ENCODE measurements at places on chromosomes 12 and 14.

DNA sequence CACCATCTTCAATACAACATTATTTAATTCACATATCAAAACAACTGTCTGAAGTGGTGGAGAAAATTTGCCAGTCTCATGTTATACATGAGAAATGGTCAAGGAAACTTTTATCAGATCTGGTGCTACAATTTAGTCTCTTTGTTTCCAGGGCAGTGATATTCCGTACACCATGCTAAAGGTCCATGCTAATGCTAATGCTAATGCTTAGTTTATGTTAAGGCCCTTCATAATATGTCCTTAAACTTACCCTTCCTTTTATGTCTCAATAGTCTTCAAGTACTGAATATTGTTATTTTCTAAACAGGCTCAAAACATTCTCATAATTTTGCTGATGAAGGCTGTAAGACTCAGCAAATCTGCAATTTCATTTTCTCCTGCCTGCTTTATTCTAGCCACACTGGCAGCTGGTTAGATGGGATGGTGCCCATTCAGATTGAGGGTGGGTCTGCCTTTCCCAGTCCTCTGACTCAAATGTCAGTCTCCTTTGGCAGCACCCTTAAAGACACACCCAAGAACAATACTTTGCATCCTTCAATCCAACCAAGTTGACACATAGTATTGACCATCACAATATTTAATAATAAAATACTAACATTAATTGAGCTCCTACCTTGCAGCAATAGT lies 59.8 kb downstream of the TMEM117 start:
- DNase-seq = no peak

- peak; percentile 65 for DNase-seq
These were observed 16.4 kb downstream of the MANSC1 start for GRCh38 chr12:12333407-12334366.

GRCh38 chr12:1583421-1584078 lies 10.8 kb downstream of the FBXL14 start:
- DNase-seq = peak; percentile 90

DNA sequence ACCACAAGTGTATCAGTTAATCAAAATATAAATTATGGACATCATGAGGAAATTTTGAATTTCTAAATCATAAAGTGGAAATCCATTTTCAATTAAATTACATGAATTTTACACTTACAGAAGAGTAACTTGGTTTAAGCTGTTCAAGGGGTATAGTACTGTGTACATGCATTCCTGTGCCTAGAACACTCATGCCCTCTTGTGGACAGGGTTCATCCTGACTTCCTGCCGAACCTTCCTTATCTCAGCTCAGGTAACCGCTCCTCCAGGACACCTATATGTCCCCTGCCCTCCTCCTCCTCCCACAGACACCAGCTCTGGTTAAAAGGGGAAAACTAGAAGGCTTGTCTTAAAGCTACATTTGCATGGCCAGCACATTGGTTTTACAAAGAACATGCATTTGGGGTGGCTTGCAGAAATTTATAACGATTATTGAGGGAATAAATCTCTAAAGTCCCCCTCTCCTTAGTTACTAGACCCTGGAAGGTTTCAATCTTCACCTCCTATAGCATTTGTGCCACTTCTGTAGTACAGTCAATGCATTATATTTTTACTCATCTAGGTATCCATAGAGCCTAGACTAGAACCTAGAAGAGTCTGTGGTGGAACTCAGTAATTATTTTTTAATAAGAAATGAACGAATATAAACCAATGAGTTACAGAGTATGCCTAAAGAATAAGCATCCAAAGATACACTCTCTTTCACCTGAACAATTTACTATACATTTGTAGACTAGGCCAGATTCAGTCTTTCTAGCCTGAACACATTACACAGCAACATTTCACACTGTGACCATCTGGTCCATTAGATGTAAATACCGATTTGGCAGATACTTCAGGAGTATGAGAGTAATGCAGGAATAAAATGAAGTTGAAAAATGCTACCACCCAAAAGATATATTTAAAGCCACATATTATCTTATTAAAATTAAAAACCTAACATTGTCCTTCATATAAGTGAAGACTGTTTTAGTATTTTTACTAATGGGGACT lies 345.6 kb downstream of the PAWR start:
- DNase-seq = peak; percentile 55

- no peak for DNase-seq
These were observed 151.4 kb upstream of the AVPR1A start for GRCh38 chr12:63302269-63302940.

DNA sequence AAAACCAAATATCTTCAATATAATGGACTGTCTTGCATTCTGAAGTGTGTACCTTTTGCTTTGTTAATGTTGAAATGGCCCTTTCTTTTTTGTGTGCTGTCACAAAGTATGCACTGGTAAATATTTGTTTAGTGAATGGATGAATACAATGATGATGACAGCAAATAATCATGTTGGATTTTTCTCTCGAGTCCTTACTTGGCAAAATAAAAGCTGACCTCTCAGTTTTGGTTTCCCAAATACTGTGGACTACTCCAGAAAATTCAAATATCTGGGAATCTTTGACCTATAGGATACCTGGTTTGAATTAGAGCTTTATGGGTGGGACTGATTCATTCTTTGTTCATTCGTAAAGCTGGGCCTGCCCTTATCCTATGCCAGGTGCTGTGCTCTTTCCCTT lies 5.5 kb downstream of the UBE3B start:
- DNase-seq = no peak

DNA sequence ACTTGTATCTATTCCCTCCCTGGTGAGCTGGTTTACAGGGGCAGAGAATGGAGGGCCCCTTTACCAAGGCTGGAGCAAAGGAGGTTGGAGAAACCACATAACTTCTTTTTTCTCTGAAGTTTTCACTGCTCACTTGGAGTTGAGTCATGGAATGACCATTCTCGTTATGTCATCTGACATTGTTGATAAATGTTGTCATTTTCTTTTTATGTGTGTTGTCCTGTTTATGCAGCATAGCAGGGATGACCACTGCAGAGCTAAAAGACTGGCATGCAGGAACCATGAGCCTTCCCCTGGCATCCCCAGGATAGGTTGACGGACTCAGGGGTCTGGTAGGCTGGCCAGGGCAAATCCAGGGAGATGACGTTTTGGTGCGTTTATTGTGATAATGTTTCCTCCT lies 256.8 kb upstream of the DDHD1 start:
- DNase-seq = peak; percentile 72

DNA sequence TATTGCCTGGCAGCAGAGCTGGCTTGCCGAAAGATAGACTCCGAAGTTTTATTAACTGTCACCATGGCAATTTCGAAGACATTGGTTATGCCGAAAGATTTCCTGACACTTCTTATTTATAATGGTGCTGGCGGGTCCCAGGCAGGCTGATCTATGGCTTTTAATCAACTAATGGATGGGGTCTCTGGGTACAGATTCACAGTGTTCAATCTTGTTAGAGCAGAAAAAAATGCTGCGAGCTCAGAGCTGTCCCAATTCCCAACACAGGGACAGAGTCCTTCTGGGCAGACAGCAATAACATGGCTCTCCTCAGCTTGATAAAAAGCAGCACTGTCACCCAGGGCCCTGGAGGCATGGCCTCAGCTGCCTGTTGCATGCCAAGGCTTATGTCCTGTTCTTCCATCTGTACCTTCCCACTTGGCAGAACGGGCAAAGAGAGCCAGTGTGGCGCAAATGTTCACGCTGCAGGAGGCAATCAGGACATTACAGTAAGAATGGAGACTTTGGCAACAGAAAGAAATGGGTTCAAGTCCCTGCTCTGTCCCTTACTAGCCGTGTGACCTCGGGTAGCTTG lies 228.2 kb upstream of the PWP1 start:
- no peak for DNase-seq

- DNase-seq = peak; percentile 27
These were observed 70.9 kb downstream of the STXBP6 start for GRCh38 chr14:24978862-24979724.

DNA sequence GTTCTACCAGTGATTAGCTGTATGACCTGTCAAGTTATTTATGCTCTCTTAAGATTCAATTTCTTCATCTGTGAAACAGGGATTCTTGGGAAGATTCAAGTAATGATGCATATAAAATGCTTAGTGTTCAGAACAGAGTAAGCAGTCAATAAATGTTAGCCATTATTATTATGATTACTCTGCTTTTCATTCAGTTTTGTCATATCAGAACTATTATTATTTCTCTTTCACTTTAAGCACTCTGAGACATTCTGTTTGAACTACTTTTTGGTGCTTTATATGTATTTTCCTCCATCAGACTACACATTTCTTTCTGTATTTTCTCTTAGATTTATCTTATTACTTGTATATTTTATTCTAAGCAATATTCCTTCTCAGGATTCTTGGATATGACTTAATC lies 81.2 kb downstream of the CFAP54 start:
- DNase-seq = no peak

GRCh38 chr14:26261368-26262122 lies 336.3 kb downstream of the NOVA1 start:
- peak; percentile 5 for DNase-seq

GRCh38 chr14:76115010-76115422 lies 36.7 kb upstream of the GPATCH2L start:
- no peak for DNase-seq

DNA sequence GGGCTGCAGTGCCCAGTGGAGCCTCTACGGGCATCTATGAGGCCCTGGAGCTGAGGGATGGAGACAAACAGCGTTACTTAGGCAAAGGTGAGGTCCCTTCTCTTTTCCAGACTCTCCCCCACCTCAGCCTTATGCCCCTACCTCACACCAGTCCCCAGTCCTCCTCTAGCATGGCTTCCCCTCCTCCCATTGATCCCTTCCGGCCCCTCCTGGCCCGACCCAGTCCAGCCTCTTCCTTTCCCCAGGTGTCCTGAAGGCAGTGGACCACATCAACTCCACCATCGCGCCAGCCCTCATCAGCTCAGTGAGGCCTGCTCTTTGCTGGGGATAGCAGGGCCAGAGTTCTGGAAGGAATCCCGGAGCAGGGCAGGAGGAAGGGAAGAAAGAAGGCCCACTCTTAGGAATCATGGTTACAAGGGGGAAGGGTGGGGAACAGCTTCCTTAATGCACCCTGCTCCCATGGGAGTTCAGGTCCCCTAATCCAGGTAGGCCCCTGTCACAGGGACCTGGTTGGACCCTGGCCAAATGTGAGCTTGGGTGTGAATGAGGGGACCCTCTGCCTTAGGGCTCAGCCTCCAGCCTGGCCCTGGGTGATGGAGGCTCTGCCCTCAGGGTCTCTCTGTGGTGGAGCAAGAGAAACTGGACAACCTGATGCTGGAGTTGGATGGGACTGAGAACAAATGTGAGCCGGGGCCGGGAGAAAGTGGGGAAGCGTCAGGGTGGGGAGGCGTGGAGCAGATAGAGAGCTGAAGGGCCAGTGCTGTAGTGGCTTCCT lies 2.2 kb downstream of the ENO2 start:
- no peak for DNase-seq

DNA sequence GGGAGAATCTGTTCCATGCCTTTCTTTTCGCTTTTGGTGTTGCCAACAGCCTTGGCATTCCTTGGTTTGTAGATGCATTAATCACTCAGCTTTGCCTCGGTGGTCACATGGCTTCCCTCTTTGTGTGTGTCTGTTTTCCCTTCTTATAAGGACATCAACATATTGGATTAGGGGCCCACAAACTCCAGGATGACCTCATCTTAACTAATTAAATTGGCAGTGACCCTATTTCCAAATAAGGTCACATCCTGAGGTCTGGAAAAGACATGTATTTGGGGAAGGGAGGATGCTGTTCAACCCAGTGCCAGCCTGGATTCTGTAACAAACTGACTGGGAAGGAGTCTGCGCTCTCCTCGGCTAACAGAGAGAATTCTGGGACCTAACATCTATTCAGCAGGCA lies 365.7 kb upstream of the FKBP4 start:
- DNase-seq = peak; percentile 80

Data from astrocyte of the hippocampus (primary cell).